ENCODE measurements at places on chromosomes 3 and 15.

DNA sequence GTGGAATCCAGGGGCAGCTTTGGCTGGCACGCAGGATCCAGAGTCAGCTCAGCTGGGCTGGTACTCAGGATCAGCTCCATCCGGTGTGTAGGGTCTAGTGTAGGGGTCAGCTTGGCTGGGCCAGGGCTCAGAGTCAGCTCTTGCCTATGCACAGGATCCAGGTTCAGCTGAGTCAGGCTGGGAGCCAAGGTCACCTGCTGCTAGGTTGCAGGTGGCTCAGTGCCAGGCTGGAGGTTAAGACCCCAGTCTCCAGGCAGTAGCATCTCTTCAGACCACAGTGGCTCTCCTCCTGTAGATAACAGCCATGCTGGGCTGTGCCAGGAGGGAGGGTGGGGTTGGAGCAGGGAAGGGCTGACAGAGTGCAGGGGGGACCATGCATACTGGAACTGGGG lies 1.8 kb downstream of the HYAL3 start:
- peak overlapping the region; percentile 95 for H3K4me3 ChIP-seq
- H3K27ac ChIP-seq = peak overlapping the region; percentile 100
- DNase-seq = no peak
- peaks cover 1% of the 10 kb centered on the region for H3K36me3 ChIP-seq

GRCh38 chr3:11204697-11205348 lies 50.5 kb downstream of the HRH1 start:
- no peak overlapping the region for H3K27ac ChIP-seq
- peaks cover 3% of the 10 kb centered on the region for H3K4me1 ChIP-seq
- H3K27me3 ChIP-seq = peaks cover 18% of the 10 kb centered on the region
- no peak for DNase-seq
- no peaks in the 10 kb centered on the region for H3K36me3 ChIP-seq
- H3K4me3 ChIP-seq = no peak overlapping the region

DNA sequence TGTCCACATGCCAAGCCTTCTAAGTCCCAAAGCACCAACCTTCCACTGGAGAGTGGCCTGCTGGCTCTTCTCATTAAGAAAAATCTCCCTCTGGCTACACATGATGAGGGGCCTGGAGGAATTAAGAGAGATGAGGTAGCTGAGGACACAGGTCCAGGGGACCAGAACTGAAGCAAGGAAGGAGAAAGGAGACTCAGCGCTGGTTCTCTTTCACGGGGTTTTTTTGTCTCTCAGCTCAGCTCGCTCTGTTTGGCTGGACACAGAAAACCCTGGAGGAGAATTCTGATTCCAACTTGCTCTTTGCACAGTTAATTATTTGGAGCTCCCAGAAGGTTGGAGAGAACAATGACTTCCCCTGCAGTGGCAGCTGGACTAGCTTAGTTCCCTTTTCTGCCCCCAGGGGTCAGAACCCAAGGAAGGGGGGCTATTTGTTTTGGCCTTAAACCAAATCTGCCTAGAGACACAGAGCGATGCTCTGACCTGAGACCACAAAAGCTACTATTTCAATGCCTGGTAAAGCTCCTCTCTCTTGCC lies 507.6 kb downstream of the FHIT start:
- H3K27ac ChIP-seq = no peak overlapping the region
- no peaks in the 10 kb centered on the region for H3K4me1 ChIP-seq
- H3K27me3 ChIP-seq = no peaks in the 10 kb centered on the region

DNA sequence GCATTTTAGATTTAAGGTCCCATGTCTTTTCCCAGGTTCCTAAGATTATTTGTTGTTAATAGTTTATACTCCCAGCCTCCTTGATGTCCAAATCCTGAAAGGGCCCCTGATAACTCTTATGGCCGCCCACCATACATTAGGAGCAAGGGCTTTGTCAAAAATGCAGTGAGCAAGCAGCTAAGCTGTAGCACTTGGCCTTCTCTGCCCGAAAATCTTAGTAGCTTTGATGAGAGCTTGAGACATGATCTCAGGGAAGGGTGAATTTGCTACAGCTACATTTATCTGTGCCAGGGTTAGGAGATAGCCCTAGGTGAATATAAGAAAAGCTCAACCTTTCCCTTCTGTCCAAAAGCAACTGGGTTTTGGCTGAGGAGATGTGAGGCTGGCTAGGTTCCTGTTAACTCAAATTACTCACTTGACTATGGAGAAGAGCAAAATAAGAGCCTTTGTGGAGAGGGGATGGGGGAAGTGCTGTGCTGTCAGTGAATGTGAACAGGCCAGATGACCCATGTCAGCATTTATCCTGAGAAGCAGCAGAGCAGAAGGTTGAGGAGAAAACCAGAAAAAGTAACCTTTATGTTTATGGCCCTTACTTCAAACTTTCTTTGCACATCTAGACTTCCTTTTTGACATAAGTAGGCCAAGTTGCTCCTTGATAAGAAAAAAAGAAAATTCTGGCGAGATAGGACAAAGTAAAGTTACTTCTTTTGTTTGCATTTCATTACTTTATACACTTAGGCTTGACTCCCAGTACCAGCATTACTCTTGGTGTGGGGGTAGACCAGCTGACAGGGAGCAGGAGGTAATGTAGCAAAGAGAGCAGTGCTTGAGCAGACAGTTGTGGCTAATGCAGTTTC lies 21.1 kb downstream of the MAPK6 start:
- no peak overlapping the region for H3K27ac ChIP-seq
- H3K4me1 ChIP-seq = peaks cover 34% of the 10 kb centered on the region
- H3K36me3 ChIP-seq = peaks cover 19% of the 10 kb centered on the region
- H3K27me3 ChIP-seq = no peaks in the 10 kb centered on the region
- H3K4me3 ChIP-seq = no peak overlapping the region
- no peak for DNase-seq

DNA sequence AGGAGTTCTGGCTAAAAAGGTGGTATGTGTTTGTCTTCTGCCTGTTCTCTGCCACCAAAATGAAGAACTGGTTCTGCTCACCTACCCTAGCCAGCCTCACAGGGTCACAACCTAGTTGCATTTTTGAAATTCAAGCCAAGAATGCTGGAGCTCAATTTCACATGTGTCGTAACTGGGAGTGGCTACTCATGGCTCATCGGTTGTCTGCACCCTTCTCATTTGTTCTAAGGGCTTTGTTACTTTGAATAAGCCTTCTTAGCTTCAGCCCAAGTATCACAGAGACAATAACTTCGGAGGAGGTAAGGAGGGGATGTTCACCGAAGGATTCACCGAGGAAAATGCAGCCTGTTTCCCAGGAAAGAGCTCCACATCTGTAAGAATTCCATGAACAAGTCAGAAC lies 134.3 kb upstream of the RARB start:
- H3K4me1 ChIP-seq = no peaks in the 10 kb centered on the region
- H3K36me3 ChIP-seq = no peaks in the 10 kb centered on the region
- no peak overlapping the region for H3K4me3 ChIP-seq

- no peak for DNase-seq
- peaks cover 27% of the 10 kb centered on the region for H3K4me1 ChIP-seq
- peaks cover 10% of the 10 kb centered on the region for H3K36me3 ChIP-seq
- H3K27ac ChIP-seq = no peak overlapping the region
Observed at GRCh38 chr3:53238886-53239285, 16.9 kb downstream of the TKT start.

DNA sequence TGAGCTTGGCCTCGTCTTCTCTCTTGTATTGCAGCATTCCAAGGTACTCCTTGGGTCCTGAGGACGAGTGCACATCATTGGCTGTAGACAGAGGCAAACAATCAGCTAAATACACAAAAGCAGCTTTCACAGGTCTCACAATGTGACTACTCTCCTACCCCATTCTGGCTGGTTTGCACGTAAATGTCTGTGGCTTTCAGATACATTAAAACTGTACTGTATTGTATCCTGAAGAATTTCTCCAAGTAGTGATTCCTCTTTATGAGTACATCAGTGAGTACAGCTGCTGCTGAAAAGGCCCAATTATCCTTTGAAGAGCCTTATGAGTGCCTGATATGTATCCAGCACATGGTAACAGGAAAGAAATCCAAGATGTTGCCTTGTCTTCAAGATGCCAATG lies 22.0 kb upstream of the GNB5 start:
- peaks cover 1% of the 10 kb centered on the region for H3K27me3 ChIP-seq
- no peaks in the 10 kb centered on the region for H3K36me3 ChIP-seq
- no peak for DNase-seq
- H3K4me1 ChIP-seq = peaks cover 3% of the 10 kb centered on the region

GRCh38 chr3:108396336-108396735 lies 100.0 kb downstream of the HHLA2 start:
- H3K36me3 ChIP-seq = no peaks in the 10 kb centered on the region
- H3K4me3 ChIP-seq = no peak overlapping the region
- no peak overlapping the region for H3K27ac ChIP-seq
- no peak for DNase-seq
- no peaks in the 10 kb centered on the region for H3K4me1 ChIP-seq

DNA sequence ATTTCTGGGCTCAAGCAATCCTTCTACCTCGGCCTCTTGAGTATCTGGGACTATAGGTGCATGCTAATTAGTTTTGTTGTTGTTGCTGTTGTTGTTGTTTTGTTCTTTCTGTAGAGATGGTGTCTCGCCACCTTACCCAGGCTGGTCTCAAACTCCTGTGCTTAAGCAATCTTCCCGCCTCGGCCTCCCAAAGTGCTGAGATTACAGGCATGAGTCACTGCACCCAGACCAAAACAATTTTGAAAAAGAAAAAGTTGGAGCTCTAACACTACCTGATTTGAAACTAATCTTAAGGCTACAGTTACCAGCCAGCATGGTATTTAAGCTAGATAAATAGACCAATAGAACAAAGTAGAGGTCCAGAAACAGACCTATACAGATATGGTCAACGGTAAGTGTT lies 29.8 kb downstream of the KPNA1 start:
- no peaks in the 10 kb centered on the region for H3K27me3 ChIP-seq
- H3K36me3 ChIP-seq = peaks cover 16% of the 10 kb centered on the region
- H3K4me1 ChIP-seq = peaks cover 28% of the 10 kb centered on the region
- DNase-seq = no peak
- no peak overlapping the region for H3K4me3 ChIP-seq

DNA sequence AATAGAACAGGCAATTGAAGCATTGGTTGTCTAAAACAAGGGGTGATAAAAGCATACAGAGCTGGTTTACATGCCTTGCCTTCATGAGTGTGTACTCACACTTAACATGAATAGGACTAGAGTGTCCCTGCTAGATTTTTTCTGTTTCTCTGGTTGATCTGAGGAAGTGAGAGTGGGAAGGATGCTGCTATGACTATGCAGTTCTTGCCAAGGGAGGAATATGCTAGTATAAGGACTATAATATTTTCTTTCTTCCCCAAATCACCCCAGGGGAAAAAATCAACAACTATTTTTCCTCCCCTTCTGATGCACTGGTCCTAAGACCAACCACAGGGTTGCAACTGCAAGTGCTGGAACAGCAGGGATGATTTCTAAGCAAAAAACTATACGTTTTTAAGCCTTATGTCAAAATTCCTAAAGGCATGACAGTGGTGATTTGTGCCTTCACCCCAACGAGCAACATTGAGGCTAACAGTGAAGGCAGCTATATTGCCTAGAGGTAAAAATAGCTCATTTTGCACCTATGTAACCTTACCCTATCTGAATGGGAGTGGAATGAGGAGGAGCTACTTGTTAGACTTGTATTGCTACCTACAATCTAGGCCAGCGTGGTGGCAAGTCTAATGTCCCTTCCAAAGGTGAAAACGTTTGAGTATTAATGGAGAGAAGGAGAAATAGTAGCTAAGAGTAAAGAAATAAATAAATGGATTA lies 33.5 kb upstream of the USP8 start:
- H3K36me3 ChIP-seq = no peaks in the 10 kb centered on the region
- no peak overlapping the region for H3K27ac ChIP-seq
- no peak overlapping the region for H3K4me3 ChIP-seq
- H3K27me3 ChIP-seq = no peaks in the 10 kb centered on the region

GRCh38 chr3:106578911-106579310 lies 710.1 kb upstream of the CBLB start:
- no peak overlapping the region for H3K27ac ChIP-seq
- H3K27me3 ChIP-seq = no peaks in the 10 kb centered on the region
- H3K4me3 ChIP-seq = no peak overlapping the region
- H3K36me3 ChIP-seq = no peaks in the 10 kb centered on the region
- no peak for DNase-seq

DNA sequence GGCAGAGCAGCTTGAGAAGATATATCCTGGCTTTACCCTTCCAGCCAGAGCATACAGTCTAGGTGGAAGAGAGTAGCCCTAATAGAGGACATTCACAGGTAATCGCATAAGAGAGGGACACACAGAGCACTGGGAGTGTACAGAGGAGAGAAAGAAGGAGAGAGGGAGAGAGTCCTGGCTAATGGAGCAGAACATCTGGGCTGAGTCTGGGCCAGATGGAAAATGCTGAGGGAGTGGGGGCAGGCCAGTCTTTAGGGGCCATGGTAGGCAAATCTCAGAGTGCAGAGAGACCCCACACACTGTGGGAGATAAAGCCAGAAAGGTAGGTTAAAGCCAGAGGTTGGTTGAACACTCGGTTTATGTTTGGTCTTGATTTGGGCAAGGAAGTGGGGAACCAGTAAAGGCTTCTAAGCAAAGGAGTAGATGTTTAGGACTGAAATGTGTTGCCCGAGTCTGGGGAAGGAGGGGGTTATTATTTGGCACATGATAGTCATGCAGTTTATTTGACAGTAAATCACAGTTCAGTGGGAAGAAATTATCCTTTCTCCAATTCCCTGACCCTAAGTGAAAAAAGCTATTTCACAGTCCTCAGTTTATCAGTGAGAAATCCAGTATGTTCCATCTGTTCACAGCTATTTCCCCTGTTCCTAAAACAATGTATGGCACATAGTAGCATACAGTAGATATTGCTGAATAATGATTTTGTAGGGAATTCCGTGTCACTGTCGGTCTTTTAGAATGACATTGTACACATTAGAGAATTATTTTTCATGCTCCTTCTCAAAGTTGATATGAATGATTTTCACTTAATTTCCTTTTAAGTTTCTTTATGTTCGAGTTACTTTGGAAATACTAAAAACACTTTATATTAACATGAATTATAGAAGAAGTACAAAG lies 45.7 kb downstream of the PDHB start:
- H3K27ac ChIP-seq = no peak overlapping the region
- H3K4me3 ChIP-seq = no peak overlapping the region
- no peaks in the 10 kb centered on the region for H3K27me3 ChIP-seq

DNA sequence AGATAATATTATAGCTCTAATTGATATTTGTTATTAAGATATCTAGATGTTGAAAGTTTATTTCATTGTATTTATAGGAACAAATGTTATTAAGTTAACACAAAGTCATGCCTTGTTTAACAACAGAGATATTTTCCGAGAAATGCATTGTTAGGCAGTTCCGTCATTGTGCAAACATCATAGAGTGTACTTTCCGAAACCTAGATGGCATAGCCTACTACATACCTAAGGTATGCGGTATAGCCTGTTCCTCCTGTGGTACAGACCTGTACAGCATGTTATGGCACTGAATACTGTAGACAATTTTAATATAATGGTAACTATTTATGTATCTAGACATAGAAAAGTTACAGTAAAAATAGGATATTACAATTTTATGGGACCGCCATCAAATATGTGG lies 114.3 kb downstream of the NAALADL2 start:
- H3K27me3 ChIP-seq = no peaks in the 10 kb centered on the region
- H3K4me3 ChIP-seq = no peak overlapping the region
- H3K27ac ChIP-seq = no peak overlapping the region

DNA sequence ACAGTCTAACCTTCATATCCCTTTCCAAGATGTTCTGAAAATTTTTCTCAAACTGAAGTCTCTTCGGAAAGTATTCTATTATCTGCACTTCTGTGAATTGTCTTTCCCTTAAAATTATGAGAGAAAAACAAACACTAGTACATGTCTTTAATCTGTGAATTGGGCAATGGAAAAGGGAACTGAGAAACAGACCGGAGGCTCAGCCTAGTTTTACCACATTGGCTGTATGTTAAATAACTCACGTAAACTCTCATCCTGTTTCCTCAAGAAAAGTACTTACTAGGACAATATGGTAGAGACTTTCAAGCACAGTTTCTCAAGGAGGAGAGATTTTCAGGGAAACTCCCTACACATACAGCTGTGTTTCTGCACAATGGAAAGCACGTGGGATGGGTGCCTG lies 982.2 kb upstream of the SEMA6D start:
- H3K4me3 ChIP-seq = no peak overlapping the region
- no peaks in the 10 kb centered on the region for H3K36me3 ChIP-seq
- H3K27ac ChIP-seq = no peak overlapping the region
- H3K27me3 ChIP-seq = no peaks in the 10 kb centered on the region
- no peaks in the 10 kb centered on the region for H3K4me1 ChIP-seq
- no peak for DNase-seq

All from activated CD4-positive, alpha-beta T cell treated with anti-CD3 and anti-CD28 coated beads, Interleukin-2, amount 10 ng/mL, durations not matched to agents 7 days and 5 days (primary cell).